MG63 (cell line): ENCODE measurements at places on chromosomes 7 and 10. TPM values are rescaled to one million over a fixed set of nuclear protein-coding genes. Genes with fewer than 3 reads are reported as not detected.

INTS1 gene
- total RNA-seq: 34.2 and 48.6 TPM in 2 replicates

GGCT gene
- 49.3 and 143 TPM in 2 replicates for total RNA-seq

ARHGAP22 gene
- total RNA-seq: 20.7 and 23.2 TPM in 2 replicates

H2BK1 gene
- total RNA-seq: not detected in 2 replicates

PLEKHS1 gene
- not detected in 2 replicates for total RNA-seq

CTTNBP2 gene
- total RNA-seq: 0.12 and 0.16 TPM in 2 replicates

STRIP2 gene
- 1.3 and 2.3 TPM in 2 replicates for total RNA-seq

RADIL gene
- total RNA-seq: 1.1 and 1.6 TPM in 2 replicates

SLC13A1 gene
- total RNA-seq: not detected in 2 replicates

BTAF1 gene
- 10.1 and 11.4 TPM in 2 replicates for total RNA-seq

MYOZ1 gene
- total RNA-seq: not detected in 2 replicates

GSTO2 gene
- 0.62 and 1.8 TPM in 2 replicates for total RNA-seq

TACR2 gene
- not detected in 2 replicates for total RNA-seq

CRYGN gene
- not detected in 2 replicates for total RNA-seq

NPC1L1 gene
- total RNA-seq: 0.07 TPM in 1 of 2 replicates, not detected in the other

FAM13C gene
- 0.16 TPM in 1 of 2 replicates, not detected in the other for total RNA-seq

POT1 gene
- 10.5 and 47.3 TPM in 2 replicates for total RNA-seq

MYPN gene
- total RNA-seq: 28.9 and 31.3 TPM in 2 replicates

CEP55 gene
- 74.7 and 98.6 TPM in 2 replicates for total RNA-seq

BHLHA15 gene
- 0.74 TPM in 1 of 2 replicates, not detected in the other for total RNA-seq

OR9A2 gene
- total RNA-seq: not detected in 2 replicates

IFIT1 gene
- 40.8 and 44.7 TPM in 2 replicates for total RNA-seq

ANKIB1 gene
- total RNA-seq: 11.1 and 18.7 TPM in 2 replicates

PNLIP gene
- total RNA-seq: not detected in 2 replicates

SLC26A5 gene
- total RNA-seq: not detected in 2 replicates

ZPBP gene
- total RNA-seq: not detected in 2 replicates

SFTPA1 gene
- not detected in 2 replicates for total RNA-seq

ZNF365 gene
- 0.89 and 1.5 TPM in 2 replicates for total RNA-seq

ZNF736 gene
- total RNA-seq: 0.52 and 1.2 TPM in 2 replicates

C7orf57 gene
- 0.23 TPM in 1 of 2 replicates, not detected in the other for total RNA-seq

NCF1 gene
- total RNA-seq: not detected in 2 replicates

FAS gene
- 12.5 and 13.9 TPM in 2 replicates for total RNA-seq

HTRA1 gene
- total RNA-seq: 26.0 and 40.8 TPM in 2 replicates

NFE2L3 gene
- 15.2 and 19.2 TPM in 2 replicates for total RNA-seq

TMEM139 gene
- not detected in 2 replicates for total RNA-seq

ALOX5 gene
- not detected in 2 replicates for total RNA-seq

COA1 gene
- total RNA-seq: 37.0 and 58.9 TPM in 2 replicates

CRHR2 gene
- not detected in 2 replicates for total RNA-seq

HOGA1 gene
- total RNA-seq: 5.0 and 6.7 TPM in 2 replicates

SCRN1 gene
- total RNA-seq: 29.0 and 35.7 TPM in 2 replicates

CLCN1 gene
- total RNA-seq: not detected in 2 replicates

VSTM2A gene
- total RNA-seq: not detected in 2 replicates

UROS gene
- 78.8 and 87.2 TPM in 2 replicates for total RNA-seq
